Small intestine (tissue), 16 donors: ENCODE measurements at places on chromosomes 3 and 15.

DNA sequence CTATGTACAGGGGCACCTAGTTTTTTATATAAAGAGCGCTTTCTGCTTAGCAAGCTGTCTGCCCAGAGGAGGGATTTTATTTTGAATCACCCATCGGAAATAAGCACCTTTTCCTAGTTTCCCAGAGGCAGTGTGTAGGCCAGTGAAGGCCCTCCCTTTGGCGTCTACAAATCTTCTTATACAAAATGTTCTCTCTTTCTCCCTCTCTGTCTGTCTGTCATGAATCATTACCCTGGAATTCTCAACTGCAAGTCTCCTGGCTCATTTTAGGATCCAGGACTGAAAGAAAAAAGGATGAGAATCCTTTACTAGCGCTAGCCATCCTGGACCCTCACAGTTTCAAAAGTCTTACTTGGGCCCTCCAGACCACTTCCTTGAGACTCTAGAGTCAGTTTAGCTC is 728.1 kb downstream of the OTOL1 start:
- DNase-seq: no peak

GRCh38 chr15:43913941-43914340 is 87.1 kb downstream of the WDR76 start:
- no peak for DNase-seq

DNA sequence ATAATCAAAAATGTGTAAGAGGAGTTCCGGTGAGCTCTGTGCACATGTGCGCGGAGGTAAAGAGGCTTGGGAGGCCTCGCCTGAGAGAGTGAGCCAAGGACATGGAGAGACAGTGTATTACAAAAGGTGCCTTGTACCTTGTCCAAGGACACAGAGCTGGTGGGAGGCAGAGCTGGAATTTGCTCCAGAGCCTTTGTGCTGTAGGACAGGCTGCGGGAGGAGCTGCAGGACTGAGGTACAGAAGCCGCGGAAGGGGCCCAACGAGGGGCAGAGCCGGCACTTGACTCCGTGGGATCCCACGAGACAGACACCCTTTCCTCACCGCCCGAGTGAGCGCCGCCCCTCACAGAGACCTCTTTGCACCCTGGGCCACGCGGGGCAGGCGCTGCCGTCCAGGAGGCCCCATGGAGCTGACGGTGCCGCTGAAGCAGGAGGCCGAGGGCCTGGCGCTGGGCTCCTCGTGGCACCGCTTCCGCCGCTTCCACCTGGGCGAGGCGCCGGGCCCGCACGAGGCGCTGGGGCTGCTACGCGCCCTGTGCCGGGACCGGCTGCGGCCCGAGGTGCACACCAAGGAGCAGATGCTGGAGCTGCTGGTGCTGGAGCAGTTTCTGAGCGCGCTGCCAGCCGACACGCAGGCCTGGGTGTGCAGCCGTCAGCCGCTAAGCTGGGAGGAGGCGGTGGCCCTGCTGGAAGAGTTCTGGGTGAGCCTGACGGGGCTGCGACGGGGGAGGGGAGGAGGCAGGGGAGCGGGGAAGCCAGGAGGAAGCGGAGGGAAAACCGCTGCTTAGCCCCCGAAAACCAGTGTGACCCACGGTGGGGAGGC is 68.7 kb downstream of the SLTM start:
- peak; percentile 76 for DNase-seq

DNA sequence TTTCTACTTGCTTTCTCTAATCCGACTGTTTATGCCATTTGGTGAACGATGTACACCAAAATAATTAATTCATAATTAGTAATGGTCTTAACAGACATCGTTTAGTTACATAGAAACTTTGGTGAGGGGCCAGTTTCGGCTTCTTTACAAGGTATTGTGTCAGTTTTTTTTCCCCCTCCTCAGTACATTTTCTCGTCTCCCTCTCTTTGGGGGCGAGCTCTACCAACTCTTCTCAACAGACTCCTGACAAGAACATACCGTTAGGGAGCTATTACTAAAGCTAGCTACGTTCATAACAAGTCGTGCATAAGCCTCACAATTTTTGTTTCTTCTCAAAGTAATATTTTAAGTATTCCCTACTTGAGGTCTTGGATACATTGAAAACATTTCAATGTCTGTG is 1.4 kb downstream of the U2SURP start:
- DNase-seq: no peak

DNA sequence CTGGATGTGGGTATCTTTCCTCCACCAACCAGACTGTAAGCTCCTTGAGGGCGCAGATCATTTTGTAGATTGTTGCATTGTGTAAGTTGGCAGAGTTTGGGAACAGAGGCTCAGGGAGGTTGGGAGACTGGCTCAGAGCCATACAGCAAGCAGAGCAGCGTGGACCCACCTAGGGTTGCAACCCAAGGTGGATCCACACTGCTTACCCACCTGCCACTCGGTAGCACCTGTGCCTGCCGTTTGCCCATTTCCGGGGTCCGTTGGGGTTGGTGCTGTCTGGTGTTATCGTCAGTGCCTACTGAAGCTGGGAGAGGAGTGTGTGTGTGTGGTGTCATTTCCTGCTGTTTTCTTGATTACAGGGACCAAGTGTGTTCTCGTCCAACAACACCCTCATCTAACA is 19.0 kb downstream of the SMAD6 start:
- no peak for DNase-seq

DNA sequence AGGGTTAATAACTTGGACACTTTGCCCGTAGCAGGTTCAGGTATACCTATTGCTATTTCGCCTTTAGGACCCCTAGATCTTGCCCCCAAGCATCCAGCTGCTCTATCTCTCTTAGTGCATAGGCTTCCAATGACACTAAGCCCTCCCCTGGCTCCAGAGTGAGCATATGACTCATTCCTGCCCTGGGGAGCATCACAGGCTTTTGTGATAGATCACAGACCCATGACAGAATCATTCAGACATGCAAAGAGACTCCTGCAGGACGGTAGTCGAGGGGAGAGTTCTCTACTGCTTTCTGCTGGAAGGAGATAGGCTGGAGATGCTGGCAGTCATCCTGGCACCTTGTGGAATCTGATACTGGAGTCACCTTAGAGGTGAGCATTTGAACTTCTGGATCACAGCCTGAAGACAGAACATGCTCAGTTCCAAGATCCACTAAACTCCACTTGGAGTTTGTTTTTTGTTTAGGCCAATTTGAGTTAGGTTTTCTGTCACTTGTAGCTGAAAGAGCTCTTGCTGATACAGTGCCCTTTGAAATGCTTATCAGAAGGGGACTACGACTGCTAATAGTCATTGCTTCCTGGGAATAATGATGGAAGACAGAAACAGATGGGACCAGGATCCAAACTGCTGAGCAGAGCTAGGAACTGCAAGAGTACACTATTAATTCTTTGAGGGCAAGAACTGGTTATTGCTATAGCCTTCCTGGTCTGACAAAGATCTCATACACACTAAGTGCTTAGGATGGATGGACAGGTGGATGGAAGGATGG is 11.0 kb downstream of the LYSMD2 start:
- peak; percentile 33 for DNase-seq

- no peak for DNase-seq
Measured at GRCh38 chr15:65460741-65461347, 38.1 kb upstream of the IGDCC4 start.

DNA sequence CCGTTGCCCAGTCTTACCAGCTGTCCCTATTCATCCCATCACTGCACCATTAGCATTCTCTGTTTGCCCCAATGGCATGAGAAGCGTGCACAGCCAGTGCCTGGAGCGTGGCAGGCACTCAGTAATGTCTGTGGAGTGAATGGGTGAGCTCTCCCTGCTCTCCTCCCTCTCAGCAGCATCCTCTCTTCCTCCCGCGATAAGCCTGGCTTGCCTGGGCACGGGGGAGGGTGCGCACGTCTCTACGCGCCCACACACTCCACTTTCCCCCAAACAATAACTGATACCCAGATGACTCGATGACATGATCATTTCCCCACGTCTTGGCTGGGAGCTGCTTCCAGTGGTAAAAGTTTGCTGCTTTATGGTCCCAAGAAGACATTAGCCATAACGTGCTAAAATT is 81.8 kb upstream of the LINGO1 start:
- DNase-seq: no peak

GRCh38 chr3:45868213-45868612 is 18.1 kb upstream of the CCR9 start:
- DNase-seq: no peak

DNA sequence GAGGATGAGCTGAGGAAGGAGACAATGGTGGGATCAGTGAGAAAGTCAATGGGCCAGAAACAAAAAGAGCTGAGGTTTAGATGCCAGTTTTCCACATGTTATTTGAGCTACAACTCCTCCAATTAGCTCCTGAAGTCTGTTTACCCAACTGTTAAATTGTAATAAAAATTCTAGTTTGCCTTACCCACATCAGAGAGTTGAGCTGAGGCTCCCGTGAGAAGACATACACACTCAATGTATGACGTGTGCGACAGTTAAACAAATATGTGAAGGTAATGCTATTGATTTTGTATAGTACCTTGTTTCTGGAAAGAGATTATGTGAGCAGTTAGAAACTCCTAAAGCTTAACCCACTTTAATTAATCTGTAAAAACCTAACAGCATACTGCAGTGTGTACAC is 318.1 kb upstream of the GRM7 start:
- no peak for DNase-seq

- DNase-seq: no peak
Measured at GRCh38 chr3:57043518-57043917, 16.9 kb upstream of the SPATA12 start.

GRCh38 chr3:172383306-172383796 is 64.9 kb downstream of the GHSR start:
- DNase-seq: no peak

DNA sequence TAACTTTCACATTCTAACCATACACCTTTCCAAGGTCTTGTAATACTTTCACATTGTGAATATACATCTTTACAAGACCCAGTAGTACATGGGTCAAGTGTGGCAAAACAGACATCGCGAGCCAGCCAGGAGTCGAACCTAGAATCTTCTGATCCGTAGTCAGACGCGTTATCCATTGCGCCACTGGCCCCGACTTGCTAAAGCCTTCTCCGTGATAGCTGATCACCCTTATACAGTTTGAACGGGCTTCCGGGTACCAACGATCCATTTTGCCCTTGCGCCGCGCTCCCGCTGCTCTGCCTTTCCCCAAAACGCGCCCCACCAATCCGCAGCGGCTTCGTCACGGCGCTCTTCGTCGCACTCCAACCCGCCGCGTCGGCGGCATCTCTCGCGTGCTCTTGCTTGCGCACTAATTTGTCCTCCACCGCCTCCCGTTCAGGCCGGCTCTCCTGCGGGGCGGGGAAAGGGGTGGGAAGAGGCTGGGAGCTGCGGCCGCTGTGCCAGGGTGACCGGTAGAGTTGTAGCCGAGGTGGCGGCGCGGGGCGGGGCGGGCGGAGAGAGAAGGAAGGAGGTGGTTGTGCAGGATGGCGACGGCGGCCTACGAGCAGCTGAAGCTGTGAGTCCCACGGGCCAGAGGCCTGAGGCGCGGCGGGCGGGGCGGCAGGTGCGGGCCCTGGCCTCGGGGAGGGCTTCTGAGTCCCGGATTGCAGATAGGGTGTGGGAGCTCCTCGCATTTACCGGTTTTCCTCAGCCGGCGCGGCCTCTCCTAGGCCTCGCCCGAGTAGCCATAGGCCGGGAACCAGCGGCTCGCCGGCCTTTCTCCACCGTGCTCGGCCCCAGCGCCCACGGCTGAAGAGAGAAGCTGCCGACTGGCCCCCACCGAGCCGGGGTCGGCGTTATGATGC is at the start of gene SACM1L:
SACM1L (plus strand) TSS at position 515 of the 905 bp plus-strand sequence; CDS start at position 585, 70 bp downstream.
- DNase-seq: peak; percentile 99

- DNase-seq: no peak
Measured at GRCh38 chr15:45401665-45402161, 23.4 kb upstream of the GATM start.

DNA sequence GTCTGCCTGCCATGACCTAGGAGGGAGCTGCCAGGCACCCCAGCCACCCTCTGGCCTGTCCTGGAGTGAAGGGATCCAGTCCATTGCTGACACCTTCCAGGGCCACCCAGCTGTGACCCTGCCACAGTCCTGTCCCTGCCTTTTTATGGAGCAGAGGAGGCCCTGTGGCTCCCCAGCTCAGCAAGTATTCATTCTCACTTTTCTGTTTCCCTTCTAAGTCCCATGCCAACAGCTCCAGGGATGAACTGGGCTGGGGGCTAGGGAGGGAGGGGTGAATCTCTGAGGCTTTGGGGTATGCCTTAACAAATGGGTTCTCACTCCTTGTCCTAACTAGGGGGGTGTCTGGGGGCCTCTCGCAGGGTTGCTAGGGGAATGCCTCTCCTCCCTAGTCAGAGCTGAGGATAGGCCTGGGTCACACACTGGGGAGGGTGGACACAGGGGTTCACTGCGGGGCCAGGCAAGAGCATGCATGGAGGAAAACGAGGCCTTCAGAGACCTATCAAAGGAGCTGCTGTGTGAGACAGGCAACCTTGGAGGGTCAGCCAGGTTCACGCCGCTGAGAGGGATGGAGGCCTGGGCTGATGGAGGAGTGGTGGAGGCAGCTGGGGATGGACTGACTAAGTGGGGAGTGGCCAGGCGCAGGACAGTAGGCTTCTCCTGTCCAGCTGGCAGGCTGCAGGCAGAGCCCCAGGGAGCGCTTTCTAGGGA is 31.8 kb downstream of the EPHB3 start:
- DNase-seq: no peak

DNA sequence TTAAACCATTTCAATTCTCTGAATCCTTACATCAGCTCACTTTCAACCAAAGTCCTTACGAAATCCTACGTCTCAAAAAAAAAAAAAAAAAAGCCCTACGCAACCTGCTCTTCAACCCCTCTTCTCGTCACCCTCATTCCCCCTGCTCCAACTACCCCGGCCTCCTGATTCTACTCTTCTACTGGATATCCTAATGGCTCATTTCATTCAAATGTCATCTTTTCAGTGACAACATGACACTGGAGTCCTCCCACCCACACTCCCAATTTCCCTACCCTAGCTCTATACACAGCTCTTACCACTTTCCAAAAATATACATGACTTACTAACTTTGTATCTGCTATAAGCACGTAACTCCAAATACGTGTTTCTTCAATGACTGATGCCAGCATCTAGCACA is 11.5 kb downstream of the UBP1 start:
- DNase-seq: no peak

GRCh38 chr3:41600616-41601015 is 361.3 kb downstream of the ULK4 start:
- DNase-seq: no peak
